ENCODE measurements at places on chromosomes 13 and 19.

GRCh38 chr19:51421229-51422052, 4.0 kb upstream of the SIGLEC10 start:
- H3K36me3 ChIP-seq: no peaks in the 10 kb centered on the region
- peaks cover 11% of the 10 kb centered on the region for H3K4me1 ChIP-seq
- H3K4me3 ChIP-seq: no peak overlapping the region

GRCh38 chr13:73984201-73984600, 150.0 kb downstream of the KLF12 start:
- peaks cover 2% of the 10 kb centered on the region for H3K36me3 ChIP-seq
- peak overlapping the region; percentile 96 for H3K27ac ChIP-seq
- no peaks in the 10 kb centered on the region for H3K27me3 ChIP-seq
- no peak overlapping the region for H3K4me3 ChIP-seq
- DNase-seq: no peak

- no peak for DNase-seq
- H3K36me3 ChIP-seq: peaks cover 2% of the 10 kb centered on the region
- no peak overlapping the region for H3K27ac ChIP-seq
Measured at GRCh38 chr19:48395170-48395455, 1.6 kb downstream of the GRIN2D start.

DNA sequence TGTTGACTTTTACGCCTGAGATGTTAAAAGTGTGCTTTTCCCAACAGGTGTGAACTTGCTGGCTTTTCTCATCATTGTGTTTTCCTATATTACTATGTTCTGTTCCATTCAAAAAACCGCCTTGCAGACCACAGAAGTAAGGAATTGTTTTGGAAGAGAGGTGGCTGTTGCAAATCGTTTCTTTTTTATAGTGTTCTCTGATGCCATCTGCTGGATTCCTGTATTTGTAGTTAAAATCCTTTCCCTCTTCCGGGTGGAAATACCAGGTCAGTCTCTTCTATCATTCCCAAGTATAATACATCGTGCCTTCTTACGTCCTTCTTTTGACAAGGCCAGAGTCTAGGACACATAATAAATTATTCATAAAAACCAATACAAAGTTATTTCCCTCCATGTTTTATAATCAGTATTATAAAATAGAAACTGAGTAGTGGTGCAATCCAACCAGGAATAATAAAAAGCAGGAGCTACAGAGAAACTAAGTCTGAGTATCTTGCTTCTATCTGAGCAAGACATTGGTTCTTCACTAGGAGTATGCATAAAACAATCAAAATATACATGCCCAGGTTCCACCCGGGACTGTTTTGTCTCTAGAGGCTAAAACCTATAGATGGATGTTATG, 57.9 kb downstream of the RXFP2 start:
- H3K27ac ChIP-seq: no peak overlapping the region
- H3K27me3 ChIP-seq: peaks cover 3% of the 10 kb centered on the region
- no peak overlapping the region for H3K4me3 ChIP-seq
- DNase-seq: no peak
- no peaks in the 10 kb centered on the region for H3K36me3 ChIP-seq

- no peak within 1 kb of the TSS for H3K27ac ChIP-seq
- peak within 1 kb of the TSS; percentile 35 for H3K4me3 ChIP-seq
- peaks cover 3% of the 10 kb centered on the region for H3K36me3 ChIP-seq
- H3K4me1 ChIP-seq: peaks cover 26% of the 10 kb centered on the region
- DNase-seq: peak; percentile 71
Measured at GRCh38 chr19:55283548-55284377, at the start of gene BRSK1. BRSK1 (plus strand) TSS chr19:55283997; CDS start chr19:55284443, 446 bp downstream.

DNA sequence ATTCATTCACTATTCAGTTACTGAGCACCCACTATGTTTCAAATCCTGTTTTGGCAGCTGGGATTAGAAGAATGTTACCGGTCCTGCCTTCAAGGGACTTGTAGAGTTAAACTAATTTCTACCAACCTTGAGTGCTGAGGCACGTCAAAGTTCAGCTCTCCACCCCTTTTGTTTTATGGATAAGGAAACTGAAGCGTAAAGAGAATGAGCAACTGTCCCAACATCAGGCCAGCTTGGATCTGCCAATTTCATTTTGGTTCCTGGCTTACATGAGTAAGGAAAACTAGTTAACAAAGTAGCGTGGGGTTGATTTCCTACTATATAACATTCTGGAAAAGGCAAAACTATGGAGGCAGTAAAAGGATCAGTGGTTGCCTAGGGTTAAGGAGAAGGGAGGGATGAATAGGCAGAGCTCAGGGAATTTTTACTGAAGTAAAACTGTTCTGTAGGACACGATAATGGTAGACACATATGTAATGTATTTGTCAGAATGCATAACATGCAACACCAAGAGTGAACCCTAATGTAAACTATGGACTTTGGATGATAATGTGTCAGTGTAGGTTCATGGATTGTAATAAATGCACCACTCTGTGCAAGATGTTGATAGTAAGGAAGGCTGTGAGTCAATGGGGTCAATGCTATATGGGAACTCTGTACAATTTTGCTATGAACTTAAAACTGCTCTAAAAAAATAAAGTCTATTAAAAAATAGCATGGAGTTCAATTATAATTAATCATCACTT, 19.9 kb upstream of the MTIF3 start:
- H3K4me1 ChIP-seq: peaks cover 2% of the 10 kb centered on the region
- DNase-seq: no peak
- H3K4me3 ChIP-seq: no peak overlapping the region
- H3K27me3 ChIP-seq: no peaks in the 10 kb centered on the region

- H3K27me3 ChIP-seq: peaks cover 24% of the 10 kb centered on the region
- H3K4me3 ChIP-seq: no peak overlapping the region
Measured at GRCh38 chr19:1315470-1316166, 29.9 kb downstream of the EFNA2 start.

DNA sequence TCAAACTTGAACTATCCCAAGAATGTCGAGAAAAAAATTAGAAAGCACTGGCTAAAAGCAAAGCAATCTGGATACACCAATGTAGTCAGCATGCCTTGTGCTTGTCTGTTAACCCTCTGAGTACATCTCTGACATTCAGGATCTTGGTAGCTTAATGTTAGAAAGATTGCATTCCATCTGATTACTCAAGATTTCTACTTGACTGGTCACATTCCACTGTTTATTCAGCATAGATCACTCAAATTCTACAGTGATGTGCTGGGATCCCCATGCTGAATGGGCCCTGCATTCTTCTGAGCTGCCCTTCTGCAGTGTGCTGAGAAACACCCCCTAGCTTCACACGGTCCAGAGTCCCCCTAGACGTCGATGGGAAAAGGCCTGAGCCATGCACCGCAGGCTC, 295.4 kb upstream of the MAB21L1 start:
- no peak overlapping the region for H3K4me3 ChIP-seq
- H3K4me1 ChIP-seq: no peaks in the 10 kb centered on the region
- no peaks in the 10 kb centered on the region for H3K36me3 ChIP-seq
- no peak for DNase-seq
- H3K27ac ChIP-seq: no peak overlapping the region
- peaks cover 4% of the 10 kb centered on the region for H3K27me3 ChIP-seq

DNA sequence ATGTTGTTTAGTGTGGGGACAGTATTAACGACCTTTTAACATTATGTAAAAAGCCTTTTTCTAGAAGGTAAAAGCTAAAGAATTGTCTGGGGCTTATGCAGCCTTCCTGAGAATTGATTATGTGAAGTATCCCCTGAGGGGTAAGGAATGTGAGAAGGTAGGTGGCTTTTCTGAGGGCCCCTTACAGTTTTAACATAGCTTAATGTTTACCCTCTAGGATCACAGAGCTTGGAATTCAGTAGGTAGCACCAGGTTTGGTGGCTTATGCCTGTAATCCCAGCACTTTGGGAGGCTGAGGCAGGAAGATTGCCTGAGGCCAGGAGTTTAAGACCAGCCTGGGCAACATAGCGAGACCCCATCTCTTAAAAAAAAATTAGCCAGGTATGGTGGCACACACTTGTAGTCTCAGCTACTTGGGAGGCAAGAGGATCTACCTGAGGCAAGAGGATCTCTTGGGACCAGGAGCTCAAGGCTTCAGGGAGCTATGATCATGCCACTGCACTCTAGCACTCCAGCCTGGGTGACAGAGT, 101.3 kb downstream of the OLFM4 start:
- no peaks in the 10 kb centered on the region for H3K36me3 ChIP-seq
- peaks cover 5% of the 10 kb centered on the region for H3K27me3 ChIP-seq
- H3K27ac ChIP-seq: no peak overlapping the region
- DNase-seq: no peak
- H3K4me1 ChIP-seq: no peaks in the 10 kb centered on the region
- no peak overlapping the region for H3K4me3 ChIP-seq

DNA sequence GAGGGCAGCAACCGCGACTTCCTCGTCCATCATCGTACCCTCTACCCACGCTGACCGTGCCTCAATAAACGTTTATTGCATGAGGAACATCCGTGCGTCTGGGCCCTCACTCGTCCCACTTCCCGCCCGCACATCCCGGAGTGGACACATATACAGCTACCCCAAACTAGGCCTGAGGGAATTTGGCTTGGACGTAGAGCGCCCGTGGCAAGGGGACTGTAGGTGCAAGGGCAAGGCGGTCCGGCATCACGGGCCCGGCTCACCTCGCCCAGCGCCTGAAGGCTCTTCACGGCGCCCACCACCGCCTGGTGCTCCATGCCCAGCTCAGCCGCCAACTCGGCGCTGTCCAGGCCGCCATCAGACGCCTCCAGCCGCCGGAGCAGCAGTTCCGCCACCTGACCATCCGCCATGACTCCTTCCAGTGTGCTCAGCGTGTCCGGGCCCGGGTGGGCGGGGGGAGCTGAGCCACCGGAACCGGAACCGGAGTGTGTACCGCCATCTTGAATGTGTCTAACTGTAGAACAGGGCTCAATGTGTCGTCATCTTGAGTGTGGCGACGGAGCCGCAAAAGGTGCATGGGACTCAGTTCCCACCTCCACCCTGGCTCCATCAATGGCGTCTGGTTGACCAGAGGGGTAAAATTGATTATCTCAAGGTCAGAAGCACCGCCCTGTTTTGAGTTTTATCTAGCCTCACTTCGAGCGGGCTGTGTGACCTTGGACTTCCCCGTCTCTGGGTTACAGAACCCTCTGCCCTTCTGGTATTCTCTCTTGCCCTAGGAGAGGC, at the start of gene FARSA:
TSS of gene FARSA (minus strand) at position 425 of the 786 bp plus-strand sequence. CDS start at position 410, 15 bp downstream.
- peaks cover 30% of the 10 kb centered on the region for H3K4me1 ChIP-seq
- H3K4me3 ChIP-seq: peak within 1 kb of the TSS; percentile 98
- peaks cover 19% of the 10 kb centered on the region for H3K36me3 ChIP-seq
- peak within 1 kb of the TSS; percentile 88 for H3K27ac ChIP-seq
- peak; percentile 96 for DNase-seq

DNA sequence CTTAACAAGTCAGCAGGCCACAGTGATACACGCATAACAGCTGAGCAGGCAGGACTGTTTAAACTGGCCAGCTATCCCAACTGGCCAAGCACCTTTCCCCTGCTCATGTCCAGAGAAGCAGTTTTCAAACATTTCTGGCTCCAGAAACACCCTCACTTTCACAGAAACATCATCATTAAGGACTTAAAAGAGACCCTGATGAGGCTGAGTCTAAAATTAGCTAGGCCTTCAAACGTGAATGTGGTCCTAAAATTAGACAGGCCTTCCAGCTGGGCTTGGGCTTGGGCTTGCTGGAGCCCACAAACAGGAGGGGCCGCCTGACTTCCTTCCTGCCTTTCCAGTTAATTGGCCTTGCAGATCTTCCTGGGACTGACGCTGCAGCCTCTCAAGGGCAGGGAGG, 334.2 kb downstream of the DNAJC15 start:
- no peak overlapping the region for H3K4me3 ChIP-seq
- no peaks in the 10 kb centered on the region for H3K36me3 ChIP-seq
- H3K27ac ChIP-seq: no peak overlapping the region

- H3K36me3 ChIP-seq: no peaks in the 10 kb centered on the region
- DNase-seq: no peak
- H3K4me3 ChIP-seq: no peak overlapping the region
Measured at GRCh38 chr13:113852536-113853517, 11.0 kb downstream of the GAS6 start.

GRCh38 chr13:50580684-50581305, 262.7 kb downstream of the DLEU7 start:
- no peak for DNase-seq
- peaks cover 3% of the 10 kb centered on the region for H3K27me3 ChIP-seq
- no peaks in the 10 kb centered on the region for H3K4me1 ChIP-seq
